Epithelial cell of esophagus (primary cell): ENCODE measurements at places on chromosomes 6 and 20.
A peak's percentile ranks its signal among the peaks of the same experiment; 100 is the strongest.

DNA sequence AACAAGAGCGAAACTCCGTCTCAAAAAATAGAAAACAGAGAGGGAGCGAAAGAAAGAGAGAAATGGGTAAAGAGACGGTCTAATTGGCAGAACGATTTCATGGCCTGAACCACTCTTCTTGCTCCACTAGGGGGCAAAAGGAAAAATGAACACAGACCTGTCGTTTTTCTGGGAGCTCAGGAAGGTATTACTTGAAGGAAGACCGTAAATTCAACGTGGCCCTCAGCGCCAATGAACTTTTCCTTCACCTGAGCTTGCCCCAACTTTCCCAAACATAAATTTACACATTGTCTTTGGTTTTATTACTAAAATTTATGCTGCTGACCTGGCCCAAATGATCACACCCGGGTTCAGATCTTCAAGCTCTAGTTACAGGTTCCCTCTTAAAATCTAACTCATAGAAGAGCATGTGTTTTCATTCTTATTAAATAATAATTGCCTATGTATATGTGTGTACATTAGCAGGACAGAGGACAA, 67.3 kb downstream of the ATP9A start:
- peak; percentile 59 for DNase-seq

GRCh38 chr6:155201461-155202226, 62.2 kb upstream of the CLDN20 start:
- DNase-seq: peak; percentile 32

- DNase-seq: no peak
These were observed 435.8 kb upstream of the JARID2 start for GRCh38 chr6:14810021-14810420.

- DNase-seq: peak; percentile 11
These were observed 101.9 kb downstream of the CD109 start for GRCh38 chr6:73797861-73798260.

GRCh38 chr6:1187293-1188131, 124.4 kb upstream of the FOXQ1 start:
- peak; percentile 62 for DNase-seq

DNA sequence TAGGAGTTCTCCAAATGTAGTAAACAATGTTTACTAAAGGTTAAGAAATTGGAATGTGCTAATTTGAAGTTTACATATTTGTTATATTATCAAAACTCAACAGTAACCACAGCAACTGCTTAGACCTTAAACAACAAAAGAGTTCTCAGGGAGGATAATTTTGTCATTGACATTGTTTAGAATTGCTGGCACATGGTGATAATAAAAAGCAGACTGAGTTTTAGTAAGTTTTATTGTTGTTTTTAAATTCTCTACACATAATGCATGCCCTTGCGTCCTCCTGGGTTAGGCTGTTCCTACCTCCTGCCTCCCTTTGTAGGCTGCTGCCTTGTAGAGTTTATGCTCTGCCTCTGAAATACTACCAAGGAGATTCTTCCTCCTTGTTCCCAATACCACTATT, 28.7 kb downstream of the LAMA4 start:
- DNase-seq: no peak

DNA sequence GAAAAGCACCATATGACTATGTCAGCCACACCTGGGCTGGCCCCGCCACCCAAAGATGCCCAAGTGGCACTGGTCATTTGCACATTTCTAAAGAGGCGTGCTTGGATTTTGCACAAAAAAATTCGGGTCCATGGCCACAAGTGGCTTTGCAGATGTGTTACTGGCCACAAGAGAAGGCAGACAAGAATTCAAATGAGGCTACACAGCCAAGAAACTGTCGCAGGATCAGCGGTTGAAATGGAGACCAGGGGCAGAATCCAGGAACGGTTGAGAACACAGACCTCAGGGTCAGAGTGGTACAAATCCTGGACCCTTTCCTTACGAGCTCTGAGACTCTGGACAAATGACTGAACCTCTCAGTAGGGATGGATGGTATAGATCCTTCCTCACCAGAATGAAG, 48.6 kb upstream of the SASH1 start:
- DNase-seq: no peak

DNA sequence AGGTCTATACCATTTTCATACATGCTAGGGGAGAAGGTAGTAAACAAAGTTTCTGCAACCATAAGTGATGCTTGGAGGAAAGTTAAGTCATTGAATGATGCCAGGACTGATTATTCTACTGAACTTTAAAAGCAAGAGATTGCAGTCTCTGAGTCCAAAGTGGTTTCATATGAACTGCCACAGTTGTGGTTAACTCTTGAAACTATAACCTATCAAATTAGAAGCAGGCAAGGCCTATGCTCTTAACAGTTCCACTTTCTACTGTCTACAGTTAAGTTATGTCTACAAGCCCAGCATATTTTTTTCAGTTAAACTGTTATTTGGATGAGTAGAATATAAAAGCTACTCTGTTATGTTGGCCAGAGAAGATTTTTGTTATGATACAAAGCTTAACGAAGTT, 326.5 kb upstream of the RUNX2 start:
- no peak for DNase-seq

DNA sequence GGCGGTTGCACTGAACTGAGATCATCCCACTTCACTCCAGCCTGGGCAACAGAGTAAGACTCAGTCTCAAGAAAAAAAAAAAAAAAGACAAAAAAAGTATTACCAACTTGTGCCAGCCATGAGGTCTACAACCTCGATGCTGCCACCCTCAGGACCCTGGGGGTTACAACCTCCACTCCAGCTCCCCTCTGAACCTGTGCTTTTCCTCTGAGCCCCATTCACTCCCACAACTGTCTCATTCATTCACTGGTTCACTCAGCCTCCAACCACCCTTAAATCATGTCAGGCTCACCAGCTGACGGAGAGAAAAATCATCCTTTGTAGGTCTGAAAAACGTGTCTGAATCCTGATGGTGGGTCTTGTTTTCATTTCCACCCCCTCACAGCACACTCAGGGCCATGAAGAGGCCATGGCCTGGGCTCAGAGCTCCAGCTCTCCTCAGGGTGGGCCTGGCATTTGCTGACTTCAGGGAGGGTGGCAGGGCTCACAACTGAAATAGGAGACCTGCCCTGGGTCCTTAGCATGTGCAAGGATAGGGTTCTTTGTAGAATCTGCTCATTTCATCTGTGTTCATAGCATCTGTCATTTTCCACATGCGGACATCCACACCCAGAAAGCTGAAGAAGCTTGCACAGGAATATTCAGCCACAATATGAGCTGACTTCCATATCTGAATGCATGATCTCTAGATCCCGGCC, 1.9 kb upstream of the ULBP1 start:
- DNase-seq: peak; percentile 30

DNA sequence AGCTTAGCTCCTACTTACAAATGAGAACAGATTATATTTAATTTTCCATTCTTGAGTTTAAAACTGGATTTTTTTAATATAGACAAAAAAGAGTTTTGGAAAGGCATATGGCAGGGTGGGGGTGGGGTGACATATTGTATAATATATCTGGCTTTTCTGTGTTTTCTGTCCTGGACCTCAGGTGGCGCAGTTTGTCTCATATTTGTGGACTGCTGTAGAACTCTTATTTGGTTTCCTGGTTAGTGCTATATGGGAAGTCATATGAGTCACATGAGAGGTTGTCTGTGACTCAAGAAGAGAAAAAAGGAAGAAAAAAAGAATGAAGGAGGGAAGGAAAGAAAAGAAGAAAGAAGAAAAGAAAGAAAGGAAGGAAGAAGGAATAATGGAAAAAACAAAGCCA, 131.8 kb downstream of the CLVS2 start:
- peak; percentile 20 for DNase-seq

DNA sequence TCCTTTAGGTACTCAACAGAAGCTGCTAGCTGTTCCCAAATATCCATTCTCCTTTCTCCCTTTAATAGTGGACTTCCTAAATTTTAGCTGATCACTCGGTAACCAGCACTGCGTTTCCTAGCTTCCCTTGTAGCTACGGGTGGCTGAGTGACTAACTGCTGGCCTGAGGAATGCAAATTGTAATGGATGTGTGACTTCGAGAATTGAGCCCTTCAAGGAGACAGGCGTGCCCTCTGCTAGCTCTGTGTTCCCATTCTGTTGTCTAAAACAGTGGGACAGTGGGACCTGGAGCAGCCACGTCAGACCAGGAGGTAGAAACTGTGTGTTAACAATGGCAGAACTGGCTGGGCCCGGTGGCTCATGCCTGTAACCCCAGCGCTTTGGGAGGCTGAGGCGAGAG, 56.5 kb downstream of the SCML4 start:
- DNase-seq: no peak

DNA sequence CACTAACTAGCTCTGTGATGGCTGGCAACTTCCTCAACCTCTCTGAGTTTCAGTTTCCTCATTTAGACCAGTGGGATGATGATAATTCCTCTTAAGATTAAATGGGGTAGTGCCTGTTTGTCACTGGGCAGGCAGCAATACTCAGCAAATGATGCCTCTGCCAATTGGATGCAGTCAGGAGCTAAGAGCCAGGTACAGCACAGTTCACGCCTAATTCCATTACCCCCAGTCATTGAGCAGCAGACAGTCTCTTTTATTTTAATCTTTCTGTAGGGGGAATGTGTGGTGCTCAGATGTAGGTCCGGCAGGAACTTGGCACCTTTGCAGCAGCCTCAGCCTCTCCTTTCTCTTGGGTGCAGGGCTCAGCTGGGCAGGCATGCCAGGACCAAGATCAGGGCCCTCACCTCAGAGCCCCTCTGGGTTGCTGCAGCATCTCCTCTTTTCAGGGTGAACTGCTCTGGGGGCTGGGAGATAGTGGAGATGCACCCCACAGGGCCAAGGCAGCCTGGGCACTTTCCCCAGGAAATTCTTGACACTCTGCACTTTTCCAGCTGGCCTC, 243.8 kb downstream of the LRFN2 start:
- DNase-seq: no peak

DNA sequence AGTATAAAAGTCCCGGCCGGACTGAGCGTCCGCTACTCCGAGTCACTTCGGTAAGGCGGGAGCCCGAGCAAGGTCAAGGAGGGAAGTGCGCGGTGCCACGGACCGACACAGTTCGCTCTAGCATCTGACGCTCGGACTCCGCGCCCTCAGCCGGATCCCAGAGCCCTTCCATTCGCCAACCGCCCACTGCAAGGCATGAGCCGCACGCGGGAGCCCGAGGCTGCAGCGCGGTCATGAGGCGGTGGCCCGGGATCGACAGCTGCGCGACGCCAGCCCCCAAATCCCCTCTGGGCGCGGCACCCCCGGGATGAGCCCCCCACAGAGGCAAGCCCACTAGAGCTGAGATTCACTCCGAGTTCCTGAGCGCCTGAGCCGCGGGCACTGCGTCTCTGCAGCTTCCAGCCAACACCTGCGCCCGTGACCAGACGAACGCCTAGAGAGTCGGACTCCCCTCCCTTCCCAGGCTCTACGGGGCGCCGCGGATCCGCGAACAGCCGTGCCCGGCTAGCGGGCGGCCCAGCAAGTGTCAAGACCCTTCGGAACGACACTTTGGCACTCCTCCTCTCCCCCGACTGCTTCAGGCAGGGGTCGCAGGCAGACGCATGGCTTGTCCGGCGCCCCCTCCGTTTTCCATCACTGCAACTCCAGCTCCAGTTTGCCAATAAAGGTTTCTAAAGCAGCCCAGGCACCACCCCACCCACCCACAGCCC, 725 bp upstream of the ISM1 start:
- peak; percentile 49 for DNase-seq

- DNase-seq: no peak
These were observed 26.8 kb upstream of the UBE2J1 start for GRCh38 chr6:89379281-89379680.

DNA sequence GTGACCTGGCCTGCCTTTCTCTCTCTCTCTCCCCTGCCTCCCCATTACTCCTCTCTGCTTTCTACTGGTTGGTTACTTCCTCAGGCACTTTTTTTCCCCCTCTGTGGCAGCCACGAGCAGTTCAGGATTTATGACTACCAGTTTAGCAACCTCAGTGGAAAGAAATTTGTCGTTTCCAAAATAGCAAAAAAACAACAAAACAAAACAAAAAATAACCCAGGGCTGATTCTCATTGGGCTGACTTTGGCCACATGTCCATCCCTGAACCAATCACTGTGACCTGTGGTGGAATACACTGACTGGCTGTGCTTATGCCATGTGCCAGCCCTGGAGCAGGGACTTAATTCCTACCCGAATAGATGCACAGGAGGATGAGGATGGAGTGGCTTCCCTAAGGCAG, 137.4 kb downstream of the TFAP2C start:
- no peak for DNase-seq

DNA sequence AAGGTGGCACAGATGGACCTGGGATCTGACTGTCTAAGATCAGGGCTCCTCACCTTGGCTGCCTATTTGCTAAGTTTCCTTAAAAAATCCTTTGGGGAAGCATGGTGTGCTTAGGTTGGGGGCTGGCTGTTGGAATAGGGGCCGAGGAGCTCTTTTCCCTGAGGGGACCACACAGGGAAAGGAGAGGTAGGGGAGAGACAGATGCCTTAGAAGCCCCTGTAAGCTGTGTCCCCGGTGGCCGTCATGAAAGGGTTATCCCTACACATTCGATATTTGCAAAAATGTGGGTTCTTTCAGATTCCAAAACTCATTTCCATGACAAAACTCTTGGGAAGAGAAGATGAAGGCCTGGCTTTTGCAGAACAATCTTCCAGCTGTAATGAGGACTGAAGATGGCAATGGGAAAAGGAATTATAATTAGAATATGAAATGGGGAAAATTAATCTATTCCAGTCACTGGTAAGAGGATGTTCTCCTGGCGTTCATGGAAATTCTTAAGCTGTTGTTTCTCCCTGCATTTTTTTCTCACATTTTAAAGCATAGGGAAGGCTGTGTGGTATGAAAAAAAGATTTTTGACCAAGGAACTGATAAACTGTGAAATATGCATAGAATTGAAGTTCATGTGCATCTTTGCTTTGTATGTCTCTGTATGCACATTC, 53.8 kb downstream of the TOX2 start:
- no peak for DNase-seq

DNA sequence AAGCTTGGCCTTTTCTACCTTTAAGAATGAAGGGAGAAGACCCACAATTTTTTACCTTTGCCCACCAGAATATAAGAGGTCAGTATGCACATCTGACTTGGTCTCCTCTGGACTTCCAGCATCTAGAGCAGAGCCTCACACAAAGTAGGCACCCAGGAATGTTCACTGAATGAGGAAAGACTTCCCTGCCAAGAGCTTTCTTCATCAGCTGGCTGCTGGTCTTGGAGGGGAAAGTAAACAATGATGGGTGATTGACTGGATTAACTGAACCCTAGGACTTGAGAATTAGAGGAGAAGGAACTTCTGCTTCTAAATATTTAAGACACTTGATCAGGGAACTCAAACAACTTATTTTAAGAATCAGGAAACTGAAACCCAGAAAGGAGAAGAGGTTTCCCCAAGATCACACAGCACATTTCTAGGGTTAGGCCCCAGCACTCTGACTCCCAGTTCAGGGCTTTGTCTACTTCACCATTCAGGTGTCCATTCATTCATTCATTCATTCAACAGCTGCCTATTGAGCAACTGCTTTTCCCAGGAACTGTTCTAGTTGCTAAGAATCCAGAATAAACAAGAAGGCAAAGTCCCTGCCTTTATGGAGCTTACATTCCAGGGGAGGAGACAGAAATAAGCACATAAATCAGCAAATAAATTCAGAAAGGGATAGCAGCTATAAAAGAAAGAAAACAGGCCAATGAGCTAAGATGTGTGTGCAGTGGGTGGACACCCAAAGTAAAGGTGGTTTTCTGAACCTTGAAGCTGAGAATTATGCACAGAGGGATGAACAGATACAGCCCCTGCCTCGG, 216.9 kb upstream of the LRFN2 start:
- no peak for DNase-seq

- no peak for DNase-seq
These were observed 33.2 kb downstream of the PSMG4 start for GRCh38 chr6:3291987-3292386.

GRCh38 chr6:183668-184067, 108.6 kb upstream of the DUSP22 start:
- no peak for DNase-seq

- no peak for DNase-seq
These were observed 285.6 kb upstream of the RNF24 start for GRCh38 chr20:4300921-4301320.
